ENCODE measurements at places on chromosomes 5 and 9. TPM values are rescaled to one million over a fixed set of nuclear protein-coding genes. Genes with fewer than 3 reads are reported as not detected.

DNA sequence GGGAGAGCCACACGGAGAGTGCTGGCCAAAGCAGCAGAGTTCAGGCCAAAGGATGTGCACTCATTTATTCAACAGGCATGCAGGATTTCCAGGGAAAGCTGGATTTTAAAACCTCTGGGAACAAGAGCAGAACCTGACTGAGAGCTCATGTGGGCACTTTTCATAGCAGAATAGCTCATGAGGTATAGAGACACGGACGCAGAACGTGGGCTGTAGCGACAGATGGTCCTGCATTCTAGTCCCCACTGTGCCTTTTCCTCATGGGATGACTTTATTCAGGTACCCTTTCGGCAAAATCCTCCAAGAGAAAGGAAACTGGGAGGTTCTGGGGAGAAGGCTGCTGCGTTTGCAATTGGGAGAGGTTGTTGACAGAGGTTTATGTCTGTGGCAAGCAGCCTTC lies 5.4 kb downstream of the IL4 start:
- H3K4me3 ChIP-seq = no peak overlapping the region
- H3K4me1 ChIP-seq = no peaks in the 10 kb centered on the region
- no peaks in the 10 kb centered on the region for H3K27me3 ChIP-seq
- no peak overlapping the region for H3K27ac ChIP-seq

The KCNV2 gene
- not detected for total RNA-seq

The LCN2 gene
- total RNA-seq = 1.1 TPM

The SLC1A3 gene
- 23.5 TPM for total RNA-seq

DNA sequence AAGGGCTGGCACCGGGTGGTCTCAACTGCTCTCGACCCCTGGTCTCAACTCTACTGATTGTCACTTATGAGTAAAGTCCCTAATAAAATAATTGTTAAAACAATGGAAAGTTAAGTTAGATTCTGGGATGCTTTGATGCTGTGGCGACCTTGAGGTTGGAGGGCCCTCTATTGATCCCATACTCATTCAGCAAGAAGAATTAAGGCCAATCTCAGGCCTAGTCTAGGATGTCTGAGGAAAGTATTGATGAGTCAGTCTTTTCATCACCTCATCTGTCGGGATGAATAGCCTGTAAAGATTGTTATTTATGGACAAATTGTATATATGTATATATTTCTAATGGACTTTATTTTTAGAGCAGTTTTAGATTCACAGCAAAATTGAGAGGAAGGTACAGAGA lies 50.8 kb downstream of the WDR36 start:
- no peaks in the 10 kb centered on the region for H3K36me3 ChIP-seq
- no peaks in the 10 kb centered on the region for H3K4me1 ChIP-seq

The ACTBL2 gene
- not detected for total RNA-seq

The ST6GALNAC6 gene
- total RNA-seq = 125 TPM

The GPR150 gene
- not detected for total RNA-seq

DNA sequence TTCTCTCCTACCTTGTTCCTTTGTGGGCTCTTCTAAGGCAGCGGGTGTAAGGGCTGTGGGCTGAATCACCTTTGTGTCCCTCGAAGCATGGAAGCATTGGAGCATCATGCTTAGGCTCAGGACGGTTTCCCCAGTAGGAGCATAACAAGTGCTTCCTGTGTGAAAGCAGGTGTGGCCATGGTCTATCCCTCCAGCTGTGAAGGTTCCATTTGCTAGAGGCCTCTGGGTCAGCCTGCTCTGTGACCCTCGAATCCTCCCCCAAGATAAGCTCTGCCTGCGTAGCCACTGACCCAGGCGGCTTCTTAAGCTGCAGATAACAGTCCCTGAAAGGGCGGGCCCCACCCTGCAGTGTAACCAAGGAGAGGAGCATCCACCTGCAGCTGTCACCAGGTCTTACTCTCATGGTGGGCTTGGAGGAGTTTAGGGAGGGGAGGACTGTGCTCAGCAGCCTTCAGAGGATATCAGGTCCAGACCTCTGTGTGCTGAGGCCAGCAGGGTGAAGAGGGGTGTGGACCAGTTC lies 8.4 kb upstream of the NDST1 start:
- DNase-seq = no peak
- H3K36me3 ChIP-seq = no peaks in the 10 kb centered on the region
- H3K4me3 ChIP-seq = no peak overlapping the region

GRCh38 chr5:133635051-133635450 lies 22.7 kb upstream of the FSTL4 start:
- no peak for DNase-seq
- no peak overlapping the region for H3K27ac ChIP-seq
- H3K4me3 ChIP-seq = no peak overlapping the region

DNA sequence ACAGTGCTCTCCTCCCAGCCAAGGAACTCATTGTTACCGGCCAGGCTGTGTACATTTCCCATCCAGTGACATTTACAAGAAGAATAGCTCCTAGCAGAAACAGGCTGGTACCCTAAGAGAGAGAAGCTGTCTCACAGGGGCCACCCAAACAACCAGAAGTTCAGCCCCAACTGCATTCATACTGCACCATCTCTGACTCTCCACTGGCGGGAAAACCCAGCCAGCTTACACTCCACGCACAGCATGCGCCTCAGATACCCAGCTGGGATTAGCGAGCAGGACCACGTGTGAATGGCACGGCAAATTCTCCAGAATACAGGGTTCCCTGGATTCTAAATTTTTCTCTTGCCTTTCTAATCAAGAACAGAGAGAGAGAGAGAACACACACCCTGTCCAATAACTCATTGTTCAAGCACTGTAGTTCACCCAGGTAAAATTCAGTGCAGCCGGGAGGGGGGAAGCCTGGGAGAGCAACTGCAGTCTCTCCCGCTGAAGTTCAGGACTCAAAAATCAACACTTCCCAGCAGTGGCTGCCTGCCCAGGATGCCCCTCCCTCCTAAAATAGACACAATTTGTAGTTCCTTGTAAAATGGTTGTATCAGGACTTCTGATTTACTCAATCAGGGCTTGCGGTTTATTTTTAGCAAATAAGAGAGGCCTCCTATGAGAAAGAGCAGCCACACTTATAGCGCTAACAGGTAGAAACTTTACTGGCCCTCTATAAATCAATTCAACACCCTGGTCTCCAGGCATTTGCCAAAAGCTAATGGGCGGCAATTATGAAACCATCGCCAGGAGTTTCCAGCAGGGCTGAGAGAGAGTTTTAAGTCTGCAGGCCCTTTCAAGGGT lies 2.2 kb downstream of the COL23A1 start:
- H3K4me1 ChIP-seq = no peaks in the 10 kb centered on the region
- no peaks in the 10 kb centered on the region for H3K27me3 ChIP-seq
- no peaks in the 10 kb centered on the region for H3K36me3 ChIP-seq
- DNase-seq = no peak

DNA sequence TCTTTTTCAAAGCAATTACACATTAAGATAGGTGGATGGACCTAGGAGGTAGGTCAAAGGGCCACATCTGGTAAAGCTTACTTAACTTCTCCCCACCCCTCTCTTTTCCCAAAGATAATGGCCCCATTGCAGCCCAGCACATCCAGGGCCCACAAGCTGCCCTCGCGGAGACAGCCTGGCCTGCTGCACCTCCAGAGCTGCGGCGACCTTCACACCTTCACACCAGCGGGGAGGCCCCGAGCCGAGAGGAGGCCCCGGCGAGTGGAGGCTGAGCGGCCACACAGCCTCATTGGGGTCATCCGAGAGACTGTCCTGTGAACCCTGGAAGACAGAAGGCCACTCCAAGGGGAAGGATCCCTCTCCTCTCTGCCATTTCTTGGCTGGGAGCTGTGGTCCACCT lies 66.5 kb downstream of the ENTREP1 start:
- H3K36me3 ChIP-seq = no peaks in the 10 kb centered on the region
- no peaks in the 10 kb centered on the region for H3K27me3 ChIP-seq
- no peaks in the 10 kb centered on the region for H3K4me1 ChIP-seq

The KIF24 gene
- 0.78 TPM for total RNA-seq

The TSSK1B gene
- 0.18 TPM for total RNA-seq

- H3K27ac ChIP-seq = no peak overlapping the region
- no peak overlapping the region for H3K4me3 ChIP-seq
- no peaks in the 10 kb centered on the region for H3K27me3 ChIP-seq
- no peak for DNase-seq
- H3K4me1 ChIP-seq = no peaks in the 10 kb centered on the region
Observed at GRCh38 chr9:96344458-96345180, 38.9 kb downstream of the SLC35D2 start.

The GM2A gene
- total RNA-seq = 25.0 TPM

DNA sequence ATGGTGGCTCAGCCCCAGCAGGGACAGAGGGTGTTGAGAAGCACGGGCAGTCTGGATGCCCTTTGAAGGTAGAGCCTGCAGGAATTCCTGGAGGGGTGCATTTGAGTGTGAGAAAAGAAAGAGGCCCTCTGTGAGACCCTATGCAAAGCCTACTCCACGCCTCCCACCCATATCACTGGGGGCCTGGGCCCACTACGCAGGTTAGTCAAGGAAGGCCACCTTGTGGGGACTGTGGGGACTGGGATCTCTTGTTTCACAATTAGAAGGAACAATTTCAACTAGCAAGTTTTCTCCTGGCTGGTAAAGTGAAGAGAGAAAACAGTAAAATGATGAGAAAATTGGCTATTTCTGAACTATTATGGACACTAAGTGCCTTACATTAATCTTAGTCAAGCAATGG lies 486.2 kb upstream of the DAP start:
- H3K36me3 ChIP-seq = no peaks in the 10 kb centered on the region
- H3K4me1 ChIP-seq = no peaks in the 10 kb centered on the region
- H3K27me3 ChIP-seq = no peaks in the 10 kb centered on the region

The IL5 gene
- total RNA-seq = not detected

GRCh38 chr5:159893040-159893695 lies 23.1 kb upstream of the ADRA1B start:
- H3K27me3 ChIP-seq = no peaks in the 10 kb centered on the region
- DNase-seq = no peak
- no peaks in the 10 kb centered on the region for H3K4me1 ChIP-seq
- no peak overlapping the region for H3K4me3 ChIP-seq

The SPINK13 gene
- total RNA-seq = not detected

- H3K36me3 ChIP-seq = no peaks in the 10 kb centered on the region
- H3K4me3 ChIP-seq = no peak overlapping the region
- no peak for DNase-seq
- peaks cover 27% of the 10 kb centered on the region for H3K4me1 ChIP-seq
Observed at GRCh38 chr9:695252-695651, 146.2 kb upstream of the DMRT1 start.

- H3K36me3 ChIP-seq = no peaks in the 10 kb centered on the region
- H3K4me3 ChIP-seq = no peak overlapping the region
- no peak overlapping the region for H3K27ac ChIP-seq
- no peaks in the 10 kb centered on the region for H3K27me3 ChIP-seq
Observed at GRCh38 chr9:68545033-68545705, 4.5 kb upstream of the TMEM252 start.

The SLC24A2 gene
- total RNA-seq = not detected

DNA sequence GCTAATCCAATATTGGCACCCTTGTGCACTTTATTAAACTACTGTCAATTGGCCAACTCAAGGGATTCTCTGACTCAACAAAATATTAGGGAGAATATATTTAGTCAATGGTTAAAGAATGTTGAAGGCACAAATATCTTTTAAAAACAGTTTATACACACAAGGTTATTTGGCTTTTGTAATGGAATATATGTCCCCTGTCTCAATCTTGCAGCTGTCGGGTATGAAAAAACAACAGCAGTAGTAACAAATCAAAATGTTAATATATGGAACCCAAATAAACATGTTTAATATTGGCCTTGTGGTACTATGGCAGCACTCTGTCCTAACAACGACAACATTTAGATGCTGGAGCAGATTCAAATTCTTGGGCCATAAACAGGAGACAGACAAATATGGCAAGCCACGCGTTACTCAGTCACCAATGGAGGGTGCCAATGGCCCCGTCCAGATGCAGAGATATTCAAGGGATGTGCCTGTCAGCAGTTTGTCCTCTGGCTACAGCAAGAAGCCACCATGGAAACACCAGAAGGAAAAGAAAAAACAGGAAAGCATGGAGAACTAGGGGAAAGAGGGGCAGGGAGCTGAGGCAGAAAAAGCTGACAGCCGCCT lies 342.0 kb downstream of the NDUFS4 start:
- H3K27me3 ChIP-seq = no peaks in the 10 kb centered on the region
- no peak overlapping the region for H3K4me3 ChIP-seq

The PLPP7 gene
- 6.6 TPM for total RNA-seq

DNA sequence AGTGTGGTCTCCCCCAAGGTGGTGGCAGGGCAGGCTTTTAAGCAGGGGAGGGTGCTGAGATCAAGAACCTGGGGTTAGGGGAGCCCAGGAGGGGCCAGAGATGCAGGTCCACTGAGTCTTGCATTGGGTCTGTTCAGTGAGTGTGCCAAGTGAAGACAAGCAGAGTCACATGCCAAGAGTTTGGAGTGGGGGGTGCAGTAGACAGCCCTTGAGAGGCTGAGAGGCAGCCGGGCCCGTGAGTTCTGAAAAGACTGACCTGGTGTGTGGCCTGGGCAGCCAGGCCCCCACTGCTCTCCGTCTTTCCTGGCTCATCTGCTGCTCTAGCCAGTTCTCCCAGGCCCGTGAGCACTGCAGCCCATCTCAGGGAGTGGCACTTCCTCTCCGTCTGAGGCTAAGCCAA lies 120.0 kb downstream of the DAB2IP start:
- H3K4me3 ChIP-seq = no peak overlapping the region
- H3K4me1 ChIP-seq = no peaks in the 10 kb centered on the region
- H3K36me3 ChIP-seq = no peaks in the 10 kb centered on the region
- H3K27ac ChIP-seq = peak overlapping the region; percentile 62
- peak; percentile 45 for DNase-seq

The ENHO gene
- total RNA-seq = not detected

The STX17 gene
- 34.1 TPM for total RNA-seq

DNA sequence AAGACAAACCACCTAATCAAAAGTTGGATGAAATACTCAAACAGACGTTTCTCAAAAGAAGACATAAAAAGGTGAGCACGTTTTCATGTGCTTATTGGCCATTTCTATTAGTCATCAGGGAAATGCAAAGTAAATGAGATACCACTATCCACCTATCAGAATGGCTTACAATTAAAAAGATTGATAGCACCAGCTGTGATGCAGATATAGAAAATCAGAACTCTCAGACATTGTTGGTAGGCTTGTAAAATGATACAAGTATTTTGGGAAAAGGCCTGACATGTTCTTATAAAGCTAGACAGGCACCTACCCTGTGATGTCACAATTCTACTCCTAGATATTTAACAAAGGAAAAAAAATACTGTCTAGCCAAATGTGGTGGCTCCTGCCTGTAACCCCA lies 44.0 kb upstream of the SLC30A5 start:
- DNase-seq = no peak
- H3K36me3 ChIP-seq = no peaks in the 10 kb centered on the region
- no peak overlapping the region for H3K27ac ChIP-seq
- H3K4me1 ChIP-seq = no peaks in the 10 kb centered on the region
- no peak overlapping the region for H3K4me3 ChIP-seq
- no peaks in the 10 kb centered on the region for H3K27me3 ChIP-seq

The SV2C gene
- total RNA-seq = not detected

Measured in aorta (tissue), 5 donors.